ENCODE measurements at places on chromosomes 3 and 15. TPM values are rescaled to one million over a fixed set of nuclear protein-coding genes. Genes with fewer than 3 reads are reported as not detected.

Gene KLHL40
- total RNA-seq: not detected

Gene AMIGO3
- total RNA-seq: not detected

GRCh38 chr3:31968927-31969418 is 12.1 kb downstream of the OSBPL10 start:
- no peak for DNase-seq

- peak; percentile 60 for DNase-seq
Observed at GRCh38 chr3:11096266-11097139, 57.8 kb upstream of the HRH1 start.

- no peak for DNase-seq
Observed at GRCh38 chr3:190455828-190456227, 6.1 kb upstream of the TMEM207 start.
